Right lung (tissue), 10 donors: ENCODE measurements at places on chromosomes 11 and 22.

DNA sequence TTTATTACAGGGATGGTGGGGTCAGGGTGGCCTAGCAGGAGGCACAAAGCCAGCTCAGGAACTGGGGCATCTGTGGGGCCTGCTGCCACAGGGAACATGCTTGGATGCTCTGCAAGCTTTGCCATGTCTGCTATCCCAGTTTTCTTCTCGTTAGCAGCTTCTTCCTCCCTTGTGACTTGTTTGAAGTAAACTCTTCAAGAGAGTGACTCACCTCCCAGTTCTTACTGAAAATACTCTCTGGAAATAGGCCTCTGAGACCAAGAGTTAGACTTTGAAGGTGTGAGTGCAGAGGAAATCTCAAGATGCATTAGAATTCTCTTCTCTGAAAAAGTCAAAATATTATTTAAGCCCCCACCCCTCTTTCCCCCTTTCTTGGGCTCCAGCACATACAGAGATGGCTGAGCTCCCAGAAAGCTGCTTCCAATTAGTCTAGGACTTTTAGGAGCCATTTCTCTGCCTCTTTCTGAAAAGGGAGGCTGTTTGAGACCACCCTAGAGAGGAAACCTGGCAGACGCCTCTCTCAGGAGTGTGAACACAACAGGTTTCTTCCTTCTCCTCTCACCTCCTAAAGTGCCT is 15.1 kb downstream of the CWC15 start:
- no peak for DNase-seq

GRCh38 chr11:128841461-128842072 is 25.5 kb downstream of the KCNJ1 start:
- no peak for DNase-seq

- DNase-seq: no peak
These were observed 1456.5 kb downstream of the TBC1D22A start for GRCh38 chr22:48218889-48219420.

GRCh38 chr11:69295995-69296889 is 2.3 kb downstream of the MYEOV start:
- DNase-seq: peak; percentile 69

- DNase-seq: no peak
These were observed 15.2 kb downstream of the SMC1B start for GRCh38 chr22:45398214-45398613.

DNA sequence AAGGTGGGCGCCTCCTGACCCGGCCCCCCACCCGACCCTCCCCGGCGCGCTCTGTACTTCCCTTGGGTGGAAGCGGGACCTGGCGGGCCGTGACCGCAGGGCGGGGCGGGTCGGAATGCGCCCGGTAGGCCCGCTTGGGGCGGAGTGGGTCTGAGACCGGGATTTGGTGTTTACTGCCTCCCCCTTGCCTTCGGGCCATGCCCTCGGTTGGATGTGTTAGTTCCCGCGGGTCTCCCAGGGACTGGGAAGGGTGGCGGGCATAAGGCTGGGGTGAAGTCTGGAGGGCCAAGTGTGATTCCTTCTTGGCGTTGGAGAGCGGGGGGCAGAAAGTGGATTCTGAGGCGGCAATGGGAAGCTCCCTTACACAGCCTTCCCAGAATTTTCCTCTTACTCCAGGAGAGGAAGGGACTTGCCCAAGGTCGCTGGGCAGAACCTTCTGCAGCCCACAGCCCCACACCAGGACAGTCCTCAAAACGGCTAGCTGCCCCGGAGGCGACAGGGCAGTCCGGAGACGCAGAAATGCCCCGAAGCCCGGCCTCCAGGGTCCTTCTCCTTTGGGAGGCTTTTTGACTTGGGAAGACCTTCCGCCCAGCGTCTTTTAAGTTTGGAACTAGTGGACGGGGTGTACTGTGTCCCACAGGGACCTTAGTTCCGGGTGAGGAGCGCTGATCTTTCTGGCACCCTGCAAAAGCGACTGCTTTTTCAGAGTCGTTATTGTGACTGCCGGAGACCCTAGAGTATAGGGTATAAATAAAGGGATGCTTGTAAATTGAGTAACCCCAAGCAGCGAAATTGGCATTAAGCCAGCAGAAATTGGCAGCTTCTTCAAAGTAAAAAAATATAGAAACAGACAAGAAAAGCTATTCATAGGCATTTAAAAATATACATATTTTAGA is 647 bp downstream of the SWAP70 start:
- DNase-seq: peak; percentile 68

GRCh38 chr11:107792049-107792443 is 66.5 kb downstream of the SLC35F2 start:
- DNase-seq: no peak
